ENCODE measurements at places on chromosomes 11 and 22.

GRCh38 chr22:20423008-20423905 lies 14.4 kb downstream of the SCARF2 start:
- no peak for DNase-seq

- DNase-seq = no peak
Observed at GRCh38 chr11:31355131-31355530, 14.4 kb downstream of the DCDC1 start.

- DNase-seq = no peak
Observed at GRCh38 chr11:112498701-112499100, 238.0 kb upstream of the PLET1 start.

DNA sequence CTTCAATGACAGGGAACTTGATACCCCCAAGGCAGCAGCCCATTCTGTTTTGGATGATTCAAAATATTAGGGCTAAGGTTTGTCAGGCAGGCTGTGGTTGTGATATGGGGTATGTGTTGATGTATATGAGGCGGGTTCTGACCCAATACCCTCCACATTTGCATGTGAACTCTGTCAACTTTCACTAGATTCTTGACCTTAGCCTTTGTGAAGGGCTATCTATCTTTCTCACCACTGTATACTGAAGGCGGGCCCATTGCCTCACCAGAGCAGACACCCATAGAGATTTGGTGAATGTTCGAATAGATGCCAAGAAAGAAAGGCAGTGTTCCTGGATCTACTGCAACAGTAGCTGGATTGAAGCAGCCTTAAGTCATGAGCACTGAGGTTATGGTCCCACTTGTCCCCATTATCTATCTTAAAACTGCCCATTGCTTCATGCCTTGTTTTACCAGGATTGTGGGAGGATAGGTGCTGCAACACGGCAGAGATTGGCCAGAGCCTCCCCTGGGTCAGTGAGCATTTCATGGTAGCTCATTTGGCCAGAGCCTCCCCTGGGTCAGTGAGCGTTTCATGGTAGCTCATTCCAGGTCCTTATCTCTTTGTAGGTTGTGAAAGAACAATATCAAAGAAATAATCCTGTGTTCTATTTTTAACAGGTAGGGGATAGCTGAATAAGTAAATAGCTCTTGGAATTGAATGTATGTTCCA lies 399.6 kb downstream of the TMEM135 start:
- no peak for DNase-seq

DNA sequence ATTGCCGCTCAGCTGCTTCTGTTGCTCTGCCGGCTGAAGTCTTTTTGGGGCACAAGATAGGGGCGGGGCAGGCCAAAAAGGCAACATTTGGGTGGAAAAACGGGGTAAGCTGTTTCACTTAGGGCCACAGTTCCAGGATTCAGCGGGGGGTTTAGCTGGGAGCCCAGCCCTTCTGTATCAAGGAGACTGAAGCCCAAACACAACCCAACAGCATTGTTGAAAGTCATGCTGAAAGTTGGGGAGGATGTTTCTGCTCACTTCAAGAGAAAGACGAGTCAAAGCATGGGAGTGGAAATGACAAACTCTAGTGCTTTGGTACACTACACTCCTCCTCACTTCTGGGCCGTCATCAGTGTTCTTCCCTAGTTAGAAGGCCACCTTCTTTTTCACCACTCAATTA lies 56.1 kb upstream of the GNAZ start:
- DNase-seq = no peak
